NCI-H510A treated with DMSO at 0.1 percent for 48 hours (cell line): ENCODE measurements at places on chromosomes 16 and 17.

DNA sequence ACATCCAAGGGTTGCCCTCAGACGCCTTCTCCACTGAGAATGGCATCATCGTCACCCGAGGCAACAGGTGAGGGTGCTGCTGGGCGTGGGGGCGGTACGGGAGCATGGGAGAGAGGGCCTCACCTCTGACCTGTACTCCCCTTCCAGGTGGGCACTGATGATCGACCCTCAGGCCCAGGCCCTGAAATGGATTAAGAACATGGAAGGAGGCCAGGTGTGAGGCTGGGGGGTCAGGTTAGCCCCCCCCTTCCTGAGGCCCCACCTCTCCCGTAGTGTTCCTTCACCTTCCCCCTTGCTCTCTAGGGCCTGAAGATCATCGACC is 16.4 kb upstream of the KDM6B start:
- DNase-seq = no peak

- DNase-seq = no peak
These were observed 275.5 kb upstream of the IRX5 start for GRCh38 chr16:54655121-54655590.

GRCh38 chr16:89443727-89444084 is 46.7 kb downstream of the ANKRD11 start:
- no peak for DNase-seq

DNA sequence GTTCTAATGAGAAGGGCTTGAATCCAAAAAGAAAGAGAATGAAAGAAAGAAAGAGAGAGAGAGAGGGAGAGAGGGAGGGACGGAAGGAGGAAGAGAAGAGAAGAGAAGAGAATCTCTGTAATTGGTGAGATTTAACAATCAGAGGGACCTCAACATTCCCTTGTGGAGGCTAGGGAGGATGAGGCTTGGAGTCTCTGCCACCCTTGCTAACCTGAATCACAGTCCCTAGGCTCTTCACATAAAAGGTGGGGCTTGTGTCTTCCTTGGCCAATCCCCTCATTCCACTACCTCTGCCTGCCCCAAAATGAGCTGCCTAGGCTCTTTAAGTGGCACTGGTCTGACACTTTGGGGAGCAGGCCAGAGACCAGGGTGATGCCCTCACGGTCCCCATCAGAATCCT is 30.1 kb downstream of the PIPOX start:
- no peak for DNase-seq

DNA sequence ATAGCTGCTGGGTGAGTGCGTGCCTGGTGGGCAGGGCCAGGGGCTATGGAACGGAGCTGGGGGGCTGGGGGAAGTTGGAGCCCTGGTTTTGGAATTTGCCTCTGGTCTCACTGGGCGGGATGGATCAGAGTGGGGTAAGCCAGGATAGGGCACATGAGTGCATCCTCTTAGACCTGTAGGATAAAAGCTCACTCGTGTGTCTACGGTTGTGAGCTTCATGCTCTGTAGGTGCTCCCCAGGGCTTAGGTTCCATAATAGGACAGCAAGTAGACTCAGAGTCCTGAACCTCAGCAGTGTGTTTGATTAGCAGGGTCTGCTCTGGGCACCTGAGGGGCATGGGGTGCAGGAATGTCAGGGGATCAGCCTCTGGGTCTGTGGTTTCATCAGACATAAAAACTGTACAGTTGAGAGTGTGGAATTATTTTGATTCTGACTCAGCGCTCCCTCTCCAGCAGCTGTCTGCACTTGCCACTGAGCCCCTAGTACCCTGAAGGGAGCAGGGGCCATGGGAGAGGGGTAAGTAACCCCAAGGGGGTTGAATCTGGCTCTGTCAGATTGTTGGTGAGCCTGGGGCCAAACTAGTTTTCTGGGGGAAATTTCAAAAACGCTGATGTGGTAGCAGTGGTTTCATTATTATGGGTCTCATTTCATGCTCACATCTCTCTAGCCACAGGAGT is 84.2 kb upstream of the LGALS9 start:
- DNase-seq = no peak

- DNase-seq = no peak
These were observed 5.5 kb downstream of the PPP1R9B start for GRCh38 chr17:50144845-50145531.

- DNase-seq = peak; percentile 56
These were observed 973 bp upstream of the UBTF start for GRCh38 chr17:44220213-44221083.

GRCh38 chr17:61321344-61321743 is 78.3 kb upstream of the TBX2 start:
- no peak for DNase-seq
